Regular cardiac myocyte (primary cell): ENCODE measurements at places on chromosomes 12 and 14. TPM values are rescaled to one million over a fixed set of nuclear protein-coding genes. Genes with fewer than 3 reads are reported as not detected.

The HEATR5A gene
- 56.7 and 73.9 TPM in 2 replicates for total RNA-seq

The CLEC14A gene
- 8.2 and 18.3 TPM in 2 replicates for total RNA-seq

The KRT80 gene
- total RNA-seq, result 0.38 and 1.1 TPM in 2 replicates

The LAG3 gene
- not detected in 2 replicates for total RNA-seq

The BMP4 gene
- total RNA-seq, result 2.7 and 10.7 TPM in 2 replicates

The MMAB gene
- total RNA-seq, result 15.8 and 19.2 TPM in 2 replicates
